GM18507 (cell line): ENCODE measurements at places on chromosomes 1 and 21.

DNA sequence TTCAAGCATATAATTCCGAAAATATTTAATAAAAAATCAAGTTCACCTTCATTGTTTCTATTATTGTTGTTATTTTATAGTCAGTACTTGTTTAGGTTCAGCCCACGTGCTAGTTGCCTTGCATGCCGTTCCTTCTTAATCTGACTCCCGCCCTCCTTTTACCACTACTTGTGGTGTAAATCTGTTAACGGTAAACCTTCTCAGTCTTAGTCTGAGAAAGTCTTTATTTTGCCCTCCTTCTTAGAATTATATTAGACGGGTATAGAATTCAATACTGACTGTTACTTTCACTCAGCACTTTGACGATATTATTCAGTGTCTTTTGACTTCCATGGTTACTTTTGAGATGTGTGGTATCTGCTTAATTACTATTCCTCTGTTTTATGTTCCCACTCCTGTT lies 104.8 kb downstream of the RGL1 start:
- DNase-seq = no peak

GRCh38 chr1:199336745-199337640 lies 690.5 kb upstream of the NR5A2 start:
- no peak for DNase-seq

- DNase-seq = no peak
These were observed 26.2 kb downstream of the UMODL1 start for GRCh38 chr21:42097274-42097673.

GRCh38 chr1:161483361-161483760 lies 21.9 kb upstream of the FCGR2A start:
- DNase-seq = no peak

- DNase-seq = no peak
These were observed 2.5 kb downstream of the OLFML2B start for GRCh38 chr1:162021124-162021523.

DNA sequence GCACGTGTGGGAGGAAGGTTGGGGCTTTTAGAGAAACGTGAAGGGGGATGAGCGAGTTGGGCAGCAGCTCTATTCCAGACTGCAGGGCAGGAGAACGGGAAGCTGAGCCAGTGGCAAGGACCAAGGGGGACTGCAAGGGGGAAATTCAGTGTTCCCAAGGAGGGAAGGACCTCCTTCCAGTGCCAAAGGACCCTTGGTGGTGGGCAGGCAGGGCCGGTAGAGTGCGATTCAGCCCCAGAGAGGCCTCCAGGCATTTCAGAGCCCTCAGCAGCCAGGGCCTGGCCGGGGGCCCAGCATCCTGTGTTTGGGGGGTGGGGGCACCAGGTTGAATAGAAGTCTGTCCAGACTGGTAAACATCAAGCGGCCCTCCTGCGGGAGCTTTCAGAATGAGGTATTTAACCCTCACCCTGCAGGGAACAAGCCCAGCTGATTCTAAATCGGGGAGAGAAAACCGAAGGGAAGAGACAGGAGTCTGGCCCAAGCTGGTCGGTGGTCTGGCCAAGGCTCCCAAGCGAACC lies 2.3 kb downstream of the COL9A2 start:
- no peak for DNase-seq

DNA sequence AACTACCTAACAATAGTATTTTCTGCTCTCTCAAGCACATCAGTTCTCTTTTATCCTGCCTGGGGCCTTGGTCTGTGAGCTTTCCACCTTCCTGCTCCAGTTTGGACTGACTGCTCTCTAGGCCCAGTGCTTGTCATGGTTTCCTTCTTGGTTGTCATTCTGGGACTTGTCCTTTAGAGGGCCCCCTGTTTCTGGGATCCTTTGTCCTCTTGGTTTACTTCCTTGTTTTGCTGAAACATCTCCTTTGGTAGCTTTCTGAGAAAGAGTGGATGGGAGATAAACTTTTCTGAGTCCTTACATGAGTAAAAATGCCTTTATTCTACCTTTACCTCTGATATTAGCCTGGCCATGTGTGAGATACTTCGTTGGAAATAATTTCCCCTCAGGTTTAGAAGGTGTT lies 4.7 kb downstream of the SLC1A7 start:
- DNase-seq = no peak

DNA sequence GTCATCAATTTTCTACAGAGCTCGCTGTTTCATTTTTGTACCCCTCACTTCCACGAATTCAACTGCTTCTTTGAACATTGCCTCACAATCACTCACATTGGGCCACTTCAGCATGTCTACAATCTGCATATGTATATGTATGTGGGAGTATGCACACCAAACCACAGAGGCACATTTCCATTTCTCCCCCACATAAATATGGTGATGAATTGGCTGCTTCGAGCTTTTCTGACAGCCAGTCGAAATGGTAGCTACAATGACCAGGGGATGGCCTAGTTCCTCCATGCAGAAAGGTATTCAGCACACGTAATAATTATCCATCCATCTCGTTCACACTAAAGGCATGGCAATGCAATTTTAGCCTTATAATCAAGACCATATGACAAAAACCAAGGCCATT lies 229.6 kb upstream of the ESRRG start:
- no peak for DNase-seq

DNA sequence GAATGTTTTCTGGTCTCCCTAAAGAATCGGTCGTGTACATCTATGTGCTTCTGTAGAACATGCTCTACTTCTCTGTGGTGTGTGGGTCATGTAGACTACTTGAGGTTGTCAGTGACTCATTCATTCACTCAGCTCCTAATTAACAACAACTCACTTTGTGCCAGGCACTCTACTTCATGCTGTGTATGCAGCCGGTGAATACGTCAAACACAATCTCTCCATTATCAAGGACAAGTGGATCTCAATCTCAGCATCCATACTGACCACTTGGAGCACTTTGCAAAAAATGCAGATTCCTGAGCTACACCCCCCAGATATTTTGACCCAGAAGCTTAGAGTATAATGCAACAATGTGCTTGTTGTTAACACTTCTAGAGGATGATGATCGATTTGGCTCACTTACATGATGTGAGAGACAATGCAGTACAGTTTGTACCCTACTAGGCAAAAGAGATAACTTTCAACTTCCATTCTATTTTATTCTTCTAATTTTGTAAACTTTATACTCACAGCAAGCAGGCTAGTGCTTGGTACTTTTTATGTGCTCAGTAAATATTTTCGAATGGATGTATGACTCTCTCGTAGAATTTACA lies 508.6 kb upstream of the ADAMTS5 start:
- DNase-seq = no peak

GRCh38 chr1:187267827-187268226 lies 439.1 kb downstream of the PLA2G4A start:
- no peak for DNase-seq

GRCh38 chr1:93701629-93702028 lies 20.0 kb upstream of the BCAR3 start:
- DNase-seq = no peak

GRCh38 chr21:42476388-42477331 lies 19.4 kb downstream of the RSPH1 start:
- no peak for DNase-seq

- no peak for DNase-seq
These were observed 29.0 kb downstream of the TRIM11 start for GRCh38 chr1:228377664-228378089.

GRCh38 chr1:160361199-160361598 lies 5.7 kb upstream of the NHLH1 start:
- no peak for DNase-seq

GRCh38 chr1:102098081-102098480 lies 101.4 kb upstream of the OLFM3 start:
- DNase-seq = no peak

DNA sequence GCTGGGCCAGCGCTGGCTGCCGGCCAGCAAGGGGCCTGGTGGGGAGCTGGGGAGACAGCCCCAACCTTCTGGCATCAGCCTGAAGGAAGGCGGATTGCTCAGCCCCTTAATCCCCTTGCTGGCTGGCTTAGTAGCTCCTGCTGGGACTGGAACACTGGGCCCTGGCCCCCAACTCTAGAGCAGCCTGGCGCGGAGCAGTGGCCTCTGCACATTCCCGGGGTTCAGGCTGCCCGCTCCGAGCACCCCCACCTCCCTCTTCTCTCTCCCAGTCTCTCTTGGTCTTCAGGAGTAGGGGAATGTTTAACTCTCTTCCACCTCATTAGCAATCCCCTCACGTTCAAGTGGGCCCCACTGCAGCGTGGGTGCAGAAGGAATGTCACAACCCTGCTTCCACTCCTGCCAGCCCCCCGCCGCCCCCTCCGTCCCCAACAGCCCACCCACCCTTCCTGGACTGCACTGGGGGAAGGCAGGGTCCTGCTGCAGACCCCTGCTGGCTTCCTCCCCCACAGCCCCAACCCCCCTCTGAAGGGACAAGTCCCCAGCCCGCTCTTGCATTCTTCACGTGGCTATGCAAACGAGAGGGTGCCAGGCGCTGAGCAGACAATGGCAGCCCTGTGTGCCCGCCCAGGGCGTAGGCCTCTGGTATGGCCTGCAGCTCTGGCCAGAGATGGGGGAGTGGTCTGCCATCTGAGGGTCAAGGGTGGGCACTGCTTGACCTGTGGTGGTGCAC lies 980 bp upstream of the CLDN19 start:
- no peak for DNase-seq

DNA sequence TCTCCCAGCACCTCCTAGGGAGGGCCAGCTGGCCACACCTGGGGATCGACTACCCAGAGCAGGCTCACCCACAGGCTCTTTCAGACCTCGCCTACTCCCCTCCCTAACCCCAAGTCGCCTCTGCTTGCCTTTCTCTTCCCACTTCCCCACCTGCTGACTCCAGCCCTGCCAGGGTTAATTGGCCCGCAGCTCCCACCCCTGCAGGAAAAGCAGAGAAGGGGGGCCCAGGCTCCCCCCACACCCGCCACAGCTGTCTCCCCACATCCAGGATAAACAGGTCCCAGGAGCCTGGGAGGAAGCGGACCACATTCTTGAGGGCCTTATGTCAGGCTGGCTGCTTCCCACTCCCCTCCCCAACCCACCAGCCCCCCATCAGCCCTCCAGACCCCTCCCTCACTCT lies 45.0 kb downstream of the TAS1R2 start:
- no peak for DNase-seq

- no peak for DNase-seq
These were observed 29.4 kb upstream of the MX1 start for GRCh38 chr21:41396558-41397075.

- no peak for DNase-seq
These were observed 70.6 kb downstream of the OBSCN start for GRCh38 chr1:228278432-228278941.

GRCh38 chr1:229495782-229496181 lies 12.4 kb downstream of the NUP133 start:
- no peak for DNase-seq

DNA sequence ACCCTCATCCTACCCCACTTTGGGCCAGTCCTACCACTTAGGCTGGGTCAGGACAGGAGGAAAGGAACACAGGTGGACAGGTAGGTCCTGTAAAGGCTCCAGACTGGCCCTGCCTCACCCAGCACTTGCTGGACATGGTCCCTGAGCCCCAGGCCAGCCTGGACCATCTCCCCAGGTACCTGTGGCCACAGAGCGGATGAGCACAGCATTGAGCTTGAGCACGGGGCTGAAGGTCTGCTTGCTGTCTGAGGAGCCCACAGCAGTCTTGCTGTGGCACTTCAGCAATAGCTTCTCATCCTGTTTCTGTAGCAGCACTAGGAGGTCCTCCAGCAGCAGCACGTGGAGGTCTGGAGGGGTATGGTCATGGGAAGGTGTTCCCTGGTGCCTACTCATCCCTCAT lies 23.3 kb downstream of the LRRC71 start:
- no peak for DNase-seq

DNA sequence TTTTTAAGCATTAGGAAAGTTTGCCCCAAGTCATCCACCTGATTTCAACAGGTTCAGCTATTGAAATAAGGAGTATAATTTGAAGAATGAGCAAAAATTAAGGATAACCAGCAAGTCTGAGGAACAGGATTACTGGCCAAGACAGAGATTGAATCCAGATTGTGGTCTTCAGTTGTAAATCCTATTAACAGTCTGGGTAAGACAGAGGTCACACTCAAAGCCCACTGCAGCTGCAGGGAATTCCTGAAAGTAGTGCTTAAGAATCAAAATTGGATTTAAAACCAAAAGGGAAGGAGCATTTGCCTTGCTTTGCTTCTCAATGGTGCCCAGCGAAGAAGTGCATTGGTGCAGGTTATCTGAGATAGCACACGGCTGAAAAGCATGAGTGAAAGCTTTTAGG lies 6.4 kb upstream of the LORICRIN start:
- DNase-seq = no peak

DNA sequence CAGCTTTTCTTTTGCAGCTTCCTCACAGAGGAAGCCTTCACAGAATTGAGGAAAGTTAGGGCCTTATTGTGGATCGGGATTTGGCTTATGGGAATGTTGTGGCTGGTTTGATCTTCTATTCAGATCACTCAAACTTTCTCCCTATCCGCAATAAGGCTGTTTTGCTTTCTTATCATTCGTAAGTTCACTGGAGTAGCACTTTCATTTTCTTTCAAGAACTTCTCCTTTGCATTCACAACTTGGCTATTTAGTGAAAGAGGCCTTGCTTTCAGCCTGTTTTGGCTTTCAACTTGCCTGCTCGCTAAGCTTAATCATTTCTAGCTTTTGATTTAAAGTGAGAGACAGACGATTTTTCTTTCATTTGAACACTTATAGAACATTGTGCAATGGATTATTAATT lies 181.9 kb upstream of the B3GALT2 start:
- no peak for DNase-seq

DNA sequence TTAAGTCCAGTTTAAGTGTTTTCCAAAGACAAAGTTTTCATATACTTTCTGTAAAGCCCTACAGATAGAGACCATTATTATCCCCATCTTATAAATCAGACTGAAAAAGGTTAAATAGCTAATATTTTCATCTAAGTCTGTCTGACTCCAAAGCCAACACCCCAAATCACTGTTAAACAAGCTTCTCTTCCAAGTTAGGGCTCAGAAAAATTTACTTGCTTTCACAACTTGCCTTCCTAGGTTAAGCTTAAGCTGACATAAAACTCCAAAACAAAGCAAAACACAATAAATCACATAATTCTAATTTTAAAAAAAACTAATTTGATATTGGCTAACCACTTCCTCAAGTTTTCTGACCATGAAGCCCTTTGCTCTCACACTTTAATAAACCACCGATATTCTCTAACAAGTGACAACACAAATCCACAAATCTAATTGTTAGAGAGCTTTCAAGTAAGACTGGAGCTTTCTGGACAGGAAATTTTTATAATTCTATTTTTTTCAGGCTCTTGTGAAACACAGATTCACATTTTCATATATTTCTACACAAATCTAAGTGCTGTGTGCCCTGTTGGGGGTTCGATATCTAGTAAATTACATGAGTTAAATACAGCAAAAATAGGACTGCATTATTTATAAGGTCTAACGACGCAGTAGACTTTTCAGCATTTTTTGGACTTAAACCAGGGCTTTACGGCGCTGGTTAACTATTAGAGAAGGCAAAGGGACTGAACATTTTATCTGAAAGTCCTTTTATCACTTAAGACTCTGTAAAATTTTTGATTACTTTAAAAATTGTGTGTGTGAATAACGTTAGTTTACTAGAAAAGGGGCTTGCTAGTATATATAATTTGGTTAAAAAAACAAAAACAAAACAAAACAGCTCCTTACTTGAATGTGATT lies 2.1 kb downstream of the GNG12 start:
- no peak for DNase-seq

GRCh38 chr1:101120868-101121267 lies 95.3 kb upstream of the DPH5 start:
- DNase-seq = no peak
